ENCODE measurements at places on chromosomes 7 and 10.

DNA sequence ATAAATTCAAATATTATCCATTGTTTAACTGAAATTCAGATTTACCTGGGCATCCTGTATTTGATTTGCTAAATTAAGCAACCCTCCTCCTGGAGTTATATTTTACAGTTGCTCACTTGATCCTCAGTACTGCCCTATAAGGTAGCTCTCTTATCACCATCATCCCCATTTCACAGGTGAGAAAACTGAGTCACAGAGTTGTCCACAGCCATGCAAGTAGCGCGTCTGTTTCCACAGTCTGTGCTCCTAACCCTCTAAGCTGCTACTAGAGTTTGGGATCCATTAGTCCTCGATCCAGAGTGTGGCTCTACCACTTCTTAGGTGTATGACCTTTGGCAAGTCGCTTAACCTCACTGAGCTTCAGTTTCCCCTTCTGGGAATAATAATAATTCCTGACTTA lies 34.9 kb upstream of the KDM7A start:
- no peak for DNase-seq

- no peak for DNase-seq
Observed at GRCh38 chr10:62244785-62245467, 23.7 kb downstream of the RTKN2 start.

DNA sequence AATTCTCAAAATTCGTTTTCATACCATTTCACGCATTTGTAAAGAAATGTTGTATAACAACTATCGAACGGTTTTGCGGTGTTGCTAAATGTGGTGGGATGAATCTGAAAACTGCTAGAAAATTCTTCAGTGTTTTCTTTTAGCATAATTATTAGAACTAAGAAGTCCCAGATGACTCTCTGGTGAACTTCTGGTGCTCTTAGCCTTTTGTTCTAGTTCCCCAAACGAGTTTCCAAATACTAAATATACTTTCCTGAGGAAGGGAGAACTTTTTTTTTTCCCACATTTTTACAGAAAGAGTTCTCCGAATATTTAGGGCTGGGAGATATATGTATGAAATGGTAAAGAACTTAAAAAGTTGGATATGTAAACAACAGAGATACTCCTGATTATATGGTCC lies 82.5 kb downstream of the ICA1 start:
- no peak for DNase-seq

GRCh38 chr10:24664991-24665390 lies 58.7 kb downstream of the ARHGAP21 start:
- DNase-seq: no peak

DNA sequence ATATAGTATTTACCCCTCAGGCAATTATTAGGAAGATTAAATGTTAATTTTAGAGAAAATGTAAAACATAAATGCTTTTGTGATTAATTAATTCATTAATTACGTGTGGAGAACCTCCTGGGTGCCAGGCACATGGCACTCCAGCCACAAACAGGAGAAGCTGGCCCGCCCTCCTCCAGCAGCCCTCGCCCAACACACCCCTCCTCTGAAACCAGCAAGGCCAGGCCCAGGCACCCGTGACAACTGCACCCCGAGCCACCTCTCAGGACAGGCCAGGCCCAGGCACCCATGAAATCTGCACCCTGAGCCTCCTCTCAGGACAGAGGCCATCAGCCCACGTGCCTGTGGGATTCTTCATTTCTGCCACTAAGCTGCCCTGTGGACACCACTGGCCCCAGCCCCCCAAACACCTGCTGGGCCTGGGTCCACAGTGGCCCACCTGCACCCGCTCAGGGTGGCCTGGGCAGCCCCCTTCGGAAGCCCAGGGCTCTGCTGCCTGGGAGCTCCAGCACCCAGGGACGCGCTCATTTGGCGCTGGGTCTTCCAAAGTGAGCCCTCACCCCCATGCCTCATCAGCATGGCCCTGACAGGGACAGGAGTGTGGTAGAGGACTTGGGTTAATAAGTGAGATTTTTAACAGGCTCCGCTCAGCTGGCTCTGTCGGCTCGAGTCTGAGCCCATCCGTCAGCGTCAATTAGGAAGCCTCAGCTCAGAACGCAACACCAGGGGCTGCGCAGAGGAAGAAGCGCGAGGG lies 482.1 kb downstream of the DNAJB6 start:
- DNase-seq: no peak

GRCh38 chr7:100867776-100868485 lies 744 bp downstream of the TRIP6 start:
- no peak for DNase-seq

GRCh38 chr7:49812534-49812933 lies 39.1 kb downstream of the VWC2 start:
- no peak for DNase-seq

- DNase-seq: no peak
Observed at GRCh38 chr7:6116211-6116610, 85.0 kb downstream of the ANKRD61 start.

DNA sequence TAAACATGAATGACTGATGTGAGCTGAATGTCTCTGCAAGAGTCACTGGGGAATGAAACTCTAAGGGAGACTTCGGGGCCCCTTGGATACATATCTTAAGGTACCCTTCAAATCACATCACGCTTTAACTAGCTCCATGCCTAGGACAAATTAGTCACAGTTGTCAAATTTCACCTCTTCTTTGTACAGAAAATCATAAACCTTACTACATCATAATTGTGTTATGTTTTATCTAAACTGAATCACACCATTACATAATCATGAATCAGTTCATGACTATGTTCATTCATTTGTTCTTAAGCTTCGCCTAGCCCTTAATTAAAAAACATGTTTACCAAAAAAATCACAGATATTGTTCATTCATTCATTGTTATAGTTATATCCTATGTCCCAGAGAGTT lies 2.1 kb upstream of the SLC13A1 start:
- no peak for DNase-seq

GRCh38 chr7:93014410-93014809 lies 103.4 kb downstream of the SAMD9 start:
- DNase-seq: no peak

Data from stimulated activated CD8-positive, alpha-beta memory T cell treated with anti-CD3 and anti-CD28 coated beads, Interleukin-15, amount 100 ng/mL, for 4 hours (primary cell).